ENCODE measurements at places on chromosomes 12 and 14.

DNA sequence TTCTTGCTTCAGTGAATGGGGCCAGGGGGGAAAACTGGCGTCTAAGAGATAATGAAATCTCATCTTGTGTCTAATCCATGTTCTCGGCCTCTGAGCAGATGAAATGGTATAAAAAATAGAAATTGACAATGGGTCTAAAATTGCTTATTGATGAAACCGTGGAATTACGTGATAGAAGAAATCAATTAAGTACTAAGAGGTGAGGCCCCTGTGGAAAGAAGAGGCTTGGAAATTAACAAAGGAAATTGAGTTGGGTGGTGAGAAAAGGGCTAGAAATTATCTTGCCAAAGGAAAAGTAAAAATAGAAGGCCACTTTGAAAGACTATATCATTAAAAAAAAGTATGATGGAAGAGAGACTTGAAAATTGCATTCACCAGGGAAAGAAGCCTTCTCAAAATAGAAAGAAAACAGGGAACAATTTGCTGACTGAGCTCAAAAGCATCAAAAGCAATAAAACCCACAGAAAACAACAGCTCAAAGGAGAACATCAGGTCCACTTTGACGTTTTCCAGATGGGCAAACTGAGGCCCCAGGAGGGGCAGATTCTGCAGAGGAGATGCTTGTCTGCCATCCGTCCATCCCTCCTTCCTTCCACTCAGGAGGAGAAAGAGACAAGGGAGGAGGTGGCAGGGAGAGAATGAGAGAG is 226.1 kb upstream of the RTL1 start:
- DNase-seq: no peak

DNA sequence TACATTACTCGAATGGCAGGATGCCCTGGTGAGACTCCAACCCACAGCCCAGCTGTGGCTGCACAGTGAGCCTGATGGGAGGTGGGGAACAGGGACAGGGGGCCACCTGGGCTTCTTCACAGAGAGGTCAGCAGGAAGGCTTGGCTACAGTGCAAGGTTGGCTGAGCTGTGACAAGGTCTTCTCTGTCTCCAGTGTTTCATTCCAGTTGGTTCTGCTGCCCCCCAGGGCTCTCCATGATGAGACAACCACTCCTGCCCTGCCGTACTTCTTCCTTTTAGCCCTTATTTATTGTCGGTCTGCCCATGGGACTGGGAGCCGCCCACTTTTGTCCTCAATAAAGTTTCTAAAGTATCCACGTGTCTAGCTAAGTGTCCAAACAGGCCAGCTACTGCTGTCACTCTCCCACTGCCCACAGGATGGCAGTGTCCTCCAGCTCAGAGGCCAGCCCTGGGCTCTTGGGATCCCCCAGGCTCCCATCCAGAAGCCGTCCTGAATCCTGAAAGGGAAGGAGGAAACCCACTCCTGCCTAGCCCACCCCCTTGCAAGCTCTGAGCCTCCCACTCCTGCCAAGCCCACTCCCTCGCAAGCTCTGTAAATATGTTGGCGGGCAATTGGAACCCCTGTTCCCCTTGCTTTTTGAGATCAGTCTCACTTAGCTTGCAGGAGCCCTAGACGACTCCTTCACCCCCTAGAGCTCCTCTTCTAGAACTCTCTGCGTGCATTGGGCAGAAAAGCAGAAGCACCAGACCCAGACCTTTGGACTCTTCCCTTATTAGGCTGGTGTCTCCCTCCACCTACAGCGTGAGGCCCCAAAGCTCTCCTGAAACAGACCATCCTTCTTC is 5.4 kb downstream of the C1QL4 start:
- DNase-seq: peak; percentile 77

DNA sequence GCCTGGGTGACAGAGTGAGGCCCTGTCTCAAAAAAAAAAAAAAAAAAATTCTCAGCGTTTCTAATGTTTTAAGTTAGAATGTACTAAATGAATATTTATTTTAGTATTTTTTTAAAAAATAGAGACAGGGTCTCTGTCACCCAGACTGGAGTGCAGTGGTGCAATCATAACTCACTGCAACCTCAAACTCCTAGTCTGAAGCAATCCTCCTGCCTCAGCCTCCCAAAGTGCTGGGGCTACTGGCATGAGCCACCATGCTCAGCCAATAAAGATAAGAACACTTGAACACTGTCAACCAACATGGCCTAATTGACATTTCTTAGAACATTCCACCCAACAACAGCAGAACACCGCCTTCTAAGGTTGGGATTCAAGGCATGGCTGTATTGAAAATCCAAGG is 5.1 kb upstream of the DYNC1H1 start:
- DNase-seq: no peak

- no peak for DNase-seq
Measured at GRCh38 chr14:101127224-101127623, 223.7 kb upstream of the RTL1 start.

GRCh38 chr14:32193532-32193931 is 8.3 kb upstream of the RNU6-7 start:
- DNase-seq: no peak

- no peak for DNase-seq
Measured at GRCh38 chr12:9367201-9367600, 159.0 kb upstream of the PZP start.

- no peak for DNase-seq
Measured at GRCh38 chr14:70713511-70713916, 71.8 kb downstream of the TTC9 start.

- no peak for DNase-seq
Measured at GRCh38 chr12:62078020-62078419, 182.2 kb upstream of the USP15 start.

DNA sequence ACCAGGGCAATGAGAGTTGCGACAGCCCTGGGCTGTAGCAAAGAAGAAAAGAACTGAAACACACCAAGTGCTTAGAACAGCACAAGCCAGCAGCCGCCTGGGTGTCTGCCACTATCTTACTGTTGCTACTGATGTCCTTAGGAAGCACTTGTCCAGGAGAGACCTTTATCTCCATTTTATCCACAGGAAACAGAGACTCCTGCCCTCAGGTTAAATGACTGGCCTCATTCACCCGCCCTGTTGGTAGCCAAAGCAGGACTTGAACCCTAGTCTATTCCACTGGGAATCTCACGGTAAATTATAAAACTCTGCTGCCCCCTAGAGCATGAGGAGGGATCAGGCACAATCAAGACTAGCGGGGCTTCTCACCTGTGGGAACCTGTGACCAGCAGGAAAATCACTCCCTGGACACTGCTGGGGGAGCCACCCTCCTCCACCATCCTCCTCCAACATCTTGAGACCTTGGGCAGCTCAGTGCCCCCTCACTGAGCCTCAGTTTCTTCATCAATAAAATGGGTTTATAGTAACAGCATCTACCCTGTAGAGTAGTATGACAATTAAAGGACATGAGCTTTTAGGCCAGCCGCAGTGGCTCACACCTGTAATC is 20.5 kb upstream of the TESC start:
- DNase-seq: no peak

GRCh38 chr14:76894308-76894707 is 68.1 kb downstream of the LRRC74A start:
- DNase-seq: no peak

All from HTR-8/SVneo (cell line).